ENCODE measurements at places on chromosomes 5 and 9.

DNA sequence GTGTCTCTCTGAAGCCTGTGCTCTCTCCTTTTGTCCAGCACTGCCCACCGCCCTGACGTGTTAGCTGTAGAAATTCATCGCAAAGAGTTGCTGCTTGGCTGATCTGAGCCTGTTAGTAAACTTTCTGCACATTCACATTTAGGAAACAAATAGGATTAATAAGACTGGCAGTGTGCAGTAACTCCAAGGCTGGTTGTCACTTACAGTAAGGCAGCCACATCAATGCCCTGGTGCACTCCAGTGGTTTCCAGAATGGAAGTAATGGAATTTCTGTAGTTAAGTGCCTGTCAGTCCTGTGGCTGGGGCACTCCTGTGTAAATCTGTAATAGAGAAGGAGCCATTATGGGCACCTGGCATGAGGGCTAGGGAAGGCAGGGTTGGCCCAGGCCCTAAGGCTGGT lies 70.6 kb downstream of the DOCK2 start:
- no peak for DNase-seq

DNA sequence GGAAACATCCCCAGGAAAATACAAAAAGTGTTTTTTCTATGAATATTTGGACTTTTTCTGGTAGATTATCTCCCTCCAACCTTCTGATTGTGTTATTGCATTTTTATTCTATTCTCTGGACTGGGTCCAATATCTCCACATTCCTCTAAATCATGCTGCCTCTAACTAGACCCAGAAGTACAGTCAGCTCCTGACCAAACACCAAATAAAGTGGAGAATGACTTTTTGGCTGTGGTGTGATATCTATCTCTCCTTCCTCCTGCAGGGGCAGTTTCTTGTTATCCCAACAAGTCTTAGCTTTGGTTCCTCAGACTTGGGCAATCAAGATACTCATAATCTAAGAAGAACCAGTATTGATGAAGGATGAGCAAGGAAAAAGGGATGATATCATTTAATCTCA lies 3.2 kb upstream of the RAI14 start:
- DNase-seq, result no peak

DNA sequence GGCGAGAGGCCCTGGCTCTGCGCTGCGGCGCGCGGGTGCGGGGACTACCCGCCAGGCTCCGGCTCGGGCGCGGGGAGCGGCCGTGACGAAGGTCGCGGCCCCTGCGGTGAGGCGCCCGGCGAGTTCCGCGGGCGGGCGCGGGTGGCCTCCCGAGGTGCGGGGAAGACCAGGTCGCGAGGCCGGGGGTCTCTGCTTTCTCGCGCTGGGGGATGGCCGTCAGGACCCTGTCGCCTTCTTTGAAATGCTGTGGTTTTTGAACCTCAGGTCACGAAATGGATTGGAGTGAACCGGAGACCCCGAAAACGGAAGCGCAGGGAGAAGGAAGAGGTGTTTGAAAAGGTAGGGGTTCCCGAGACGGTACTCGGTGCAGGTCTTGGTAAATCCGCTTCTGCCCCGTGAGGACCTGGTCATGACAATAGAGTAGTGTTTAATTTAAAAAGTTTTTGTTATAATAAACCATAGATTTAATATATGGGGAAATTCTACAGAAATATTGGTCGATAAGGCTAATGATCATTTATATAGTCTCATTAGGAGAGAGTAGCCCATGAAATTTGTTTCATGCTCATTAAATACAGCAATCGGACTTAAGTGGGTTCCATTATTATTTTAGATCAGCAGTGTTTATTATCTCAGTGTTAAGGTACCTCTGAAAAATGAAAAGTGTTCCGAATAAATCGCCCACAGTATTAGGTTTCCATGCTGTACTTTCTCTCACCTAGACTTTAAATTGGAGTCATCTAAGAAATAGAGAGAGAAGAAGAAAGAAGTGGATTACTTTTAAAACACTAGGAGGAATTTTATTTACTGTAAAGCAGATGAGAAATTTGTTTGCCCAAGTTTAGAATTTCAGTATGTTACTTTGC lies 279.0 kb downstream of the AOPEP start:
- DNase-seq, result no peak

GRCh38 chr9:126114850-126115460 lies 211.7 kb upstream of the MVB12B start:
- no peak for DNase-seq

- no peak for DNase-seq
Measured at GRCh38 chr9:114719290-114719689, 37.3 kb upstream of the TEX48 start.

DNA sequence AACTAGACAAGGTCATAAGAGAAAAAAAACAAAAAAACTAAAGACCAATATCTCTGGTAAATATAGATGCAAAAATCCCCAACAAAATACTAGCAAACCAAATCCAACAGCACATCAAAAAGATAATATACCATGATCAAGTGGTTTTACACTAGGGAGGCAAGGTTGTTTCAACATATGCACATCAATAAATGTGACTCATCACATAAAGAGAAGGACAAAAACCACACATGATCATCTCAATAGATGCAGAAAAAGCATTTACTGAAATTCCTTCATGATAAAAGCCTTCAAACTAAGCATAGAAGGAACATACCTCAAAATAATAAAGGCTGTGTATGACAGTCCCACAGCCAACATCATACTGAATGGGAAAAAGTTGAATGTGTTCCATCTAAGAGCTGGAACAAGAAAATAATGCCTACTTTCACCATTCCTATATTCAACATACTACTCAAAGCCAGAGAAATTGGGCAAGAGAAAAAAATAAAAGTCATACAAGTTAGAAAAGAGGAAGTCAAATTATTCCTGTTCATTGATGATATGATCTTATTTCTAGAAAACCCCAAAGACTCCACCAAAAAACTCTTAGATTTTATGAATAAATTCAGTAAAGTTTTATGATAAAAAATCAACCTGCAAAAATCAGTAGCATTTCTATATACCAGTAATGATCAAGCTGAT lies 72.2 kb upstream of the FAM169A start:
- DNase-seq, result no peak

DNA sequence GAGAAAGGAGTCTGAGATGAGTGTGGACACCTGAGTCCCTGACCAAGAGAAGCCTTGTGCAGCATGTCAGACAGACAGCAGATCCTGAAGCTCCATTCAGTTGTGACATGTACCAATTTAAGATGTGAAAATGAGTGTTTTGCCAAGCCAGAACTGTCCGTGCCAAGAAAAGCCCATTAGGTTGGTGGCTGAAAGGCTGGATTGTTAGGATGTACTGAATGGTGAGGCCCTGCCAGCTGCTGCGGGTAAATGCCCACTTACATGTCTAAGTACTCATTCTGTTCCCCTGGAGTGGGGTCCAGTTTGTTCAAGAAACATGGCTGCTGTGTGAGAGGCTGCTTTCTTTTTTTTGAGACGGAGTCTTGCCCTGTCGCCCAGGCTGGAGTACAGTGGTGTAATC lies 14.6 kb downstream of the DAPK1 start:
- DNase-seq, result no peak

- DNase-seq, result no peak
Measured at GRCh38 chr5:123776761-123777160, 264.8 kb downstream of the CSNK1G3 start.

- no peak for DNase-seq
Measured at GRCh38 chr5:27257696-27258095, 219.3 kb upstream of the CDH9 start.

- DNase-seq, result no peak
Measured at GRCh38 chr5:141780952-141781781, 97.0 kb downstream of the PCDH1 start.

DNA sequence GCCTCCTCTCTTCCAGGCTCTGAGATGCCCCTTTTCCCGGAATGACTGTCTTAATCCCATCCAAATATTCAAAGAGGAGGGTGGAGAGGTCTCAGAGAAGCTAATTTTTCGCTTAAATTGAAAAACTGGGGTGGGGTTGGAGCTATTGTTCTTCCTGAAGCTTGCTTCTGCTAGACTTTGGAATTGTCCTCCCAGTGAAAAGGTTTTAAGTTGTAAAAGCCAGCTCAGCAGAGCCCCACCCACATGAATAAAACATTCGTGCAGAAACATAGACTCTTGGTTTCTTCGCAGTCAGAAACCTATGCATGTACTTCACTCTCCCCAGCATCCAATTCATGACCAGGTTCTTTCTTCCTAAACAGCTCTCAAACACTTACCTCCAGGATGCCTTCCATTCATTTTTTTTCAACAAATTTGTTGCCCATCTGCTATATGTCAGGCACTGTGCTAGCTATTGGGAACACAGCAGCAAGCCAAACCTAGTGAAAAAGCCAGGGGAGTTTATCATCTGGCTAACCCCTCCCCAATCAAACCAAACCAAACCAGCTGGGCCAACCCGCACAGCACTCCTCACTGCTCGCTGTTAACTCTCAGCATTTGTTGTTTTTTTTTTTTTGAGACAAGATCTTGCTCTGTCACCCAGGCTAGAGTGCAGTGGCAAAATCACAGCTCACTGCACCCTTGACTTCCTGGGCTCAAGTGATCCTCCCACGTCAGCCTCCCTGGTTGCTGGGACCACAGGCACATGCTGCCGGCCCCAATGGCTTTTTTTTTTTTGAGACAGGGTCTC lies 37.9 kb upstream of the OCLN start:
- DNase-seq, result no peak

GRCh38 chr9:89748021-89748670 lies 143.3 kb downstream of the GADD45G start:
- DNase-seq, result no peak

GRCh38 chr5:112154940-112155686 lies 264.0 kb downstream of the EPB41L4A start:
- no peak for DNase-seq

GRCh38 chr9:75140261-75140660 lies 51.9 kb downstream of the OSTF1 start:
- DNase-seq, result no peak

GRCh38 chr5:174083056-174083827 lies 37.7 kb downstream of the NSG2 start:
- no peak for DNase-seq

DNA sequence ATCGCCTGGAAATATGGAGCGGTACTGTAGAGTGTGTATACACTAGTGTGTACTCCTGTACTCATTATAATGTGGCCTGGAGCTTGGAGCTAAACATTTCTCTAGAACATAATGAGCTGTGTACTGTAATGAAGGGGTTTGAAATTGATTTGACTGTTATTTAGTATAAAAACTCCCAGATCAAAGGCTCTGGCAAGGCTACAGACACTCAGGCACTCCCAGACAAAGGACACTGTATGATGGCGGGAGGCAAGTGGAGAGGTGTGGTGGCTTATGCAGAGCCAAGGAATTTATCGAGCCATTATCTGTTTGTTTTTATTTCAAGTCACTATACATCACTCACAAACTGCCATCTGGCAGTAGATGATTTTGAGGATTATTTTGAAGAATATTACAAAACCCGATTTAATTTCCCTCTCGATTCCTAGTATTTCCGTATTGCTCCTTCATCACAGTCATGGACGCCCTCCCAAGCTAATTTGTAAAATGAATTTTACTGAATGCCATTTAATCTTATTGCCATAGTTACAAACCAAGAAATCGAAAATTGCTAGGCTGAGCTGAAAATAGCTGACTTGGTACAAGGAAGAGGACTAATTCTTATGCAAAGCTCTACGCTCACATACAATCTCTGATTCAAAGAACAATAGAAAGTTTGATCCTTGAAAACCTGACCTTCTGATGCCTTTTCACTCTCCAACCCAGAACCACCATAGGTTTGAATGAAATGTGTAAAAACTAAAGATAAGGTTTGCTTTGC lies 240.2 kb upstream of the SEMA6A start:
- DNase-seq, result no peak

GRCh38 chr5:112696786-112697185 lies 40.9 kb upstream of the APC start:
- DNase-seq, result no peak
